ENCODE measurements at places on chromosomes 2 and 18.

- no peak for DNase-seq
Observed at GRCh38 chr2:191082321-191082720, 68.3 kb upstream of the STAT1 start.

- DNase-seq, result no peak
Observed at GRCh38 chr18:47604021-47604420, 326.4 kb downstream of the SMAD2 start.

DNA sequence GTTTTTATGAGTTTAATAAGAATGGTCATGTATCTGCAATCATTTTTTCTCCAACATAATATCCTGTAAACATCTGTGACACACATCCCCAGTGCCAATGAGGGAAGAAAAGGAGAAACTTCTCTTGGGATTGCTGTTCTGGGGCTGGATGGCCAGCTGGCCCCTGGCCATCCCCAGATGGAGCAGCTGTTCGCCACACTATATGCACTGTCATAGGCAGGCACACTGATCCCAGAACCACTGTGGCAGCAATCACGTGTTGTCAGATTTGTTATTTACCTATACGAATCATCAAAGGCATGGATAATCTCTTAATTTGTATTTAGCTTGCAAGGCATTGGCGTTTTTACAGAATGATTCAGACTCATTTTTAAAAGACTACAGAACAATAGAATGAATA, 167.6 kb upstream of the ACAA2 start:
- no peak for DNase-seq

GRCh38 chr2:81077396-81077795, 772.8 kb upstream of the LRRTM1 start:
- no peak for DNase-seq

- no peak for DNase-seq
Observed at GRCh38 chr2:150459281-150459680, 28.2 kb downstream of the RND3 start.

DNA sequence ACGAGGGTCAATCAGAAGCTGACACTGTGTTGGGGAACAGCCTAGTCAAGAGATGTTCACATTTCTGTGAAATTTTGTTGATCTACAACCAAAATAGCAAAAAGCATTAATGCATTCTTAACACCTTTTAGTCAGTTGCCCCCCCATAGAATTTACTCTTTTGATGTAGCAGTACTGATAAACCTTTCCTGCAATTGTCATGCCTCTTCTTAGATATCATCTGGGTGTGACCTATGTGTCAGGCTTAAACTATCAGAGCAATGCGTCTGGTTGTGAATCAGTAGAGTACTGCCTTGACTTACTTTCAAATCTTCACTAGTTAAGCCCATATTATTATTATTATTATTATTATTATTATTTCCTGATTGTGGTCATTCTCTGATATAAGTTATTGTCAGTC, 61.9 kb downstream of the GREB1L start:
- DNase-seq, result no peak

- DNase-seq, result no peak
Observed at GRCh38 chr2:235268535-235268934, 225.3 kb upstream of the AGAP1 start.

DNA sequence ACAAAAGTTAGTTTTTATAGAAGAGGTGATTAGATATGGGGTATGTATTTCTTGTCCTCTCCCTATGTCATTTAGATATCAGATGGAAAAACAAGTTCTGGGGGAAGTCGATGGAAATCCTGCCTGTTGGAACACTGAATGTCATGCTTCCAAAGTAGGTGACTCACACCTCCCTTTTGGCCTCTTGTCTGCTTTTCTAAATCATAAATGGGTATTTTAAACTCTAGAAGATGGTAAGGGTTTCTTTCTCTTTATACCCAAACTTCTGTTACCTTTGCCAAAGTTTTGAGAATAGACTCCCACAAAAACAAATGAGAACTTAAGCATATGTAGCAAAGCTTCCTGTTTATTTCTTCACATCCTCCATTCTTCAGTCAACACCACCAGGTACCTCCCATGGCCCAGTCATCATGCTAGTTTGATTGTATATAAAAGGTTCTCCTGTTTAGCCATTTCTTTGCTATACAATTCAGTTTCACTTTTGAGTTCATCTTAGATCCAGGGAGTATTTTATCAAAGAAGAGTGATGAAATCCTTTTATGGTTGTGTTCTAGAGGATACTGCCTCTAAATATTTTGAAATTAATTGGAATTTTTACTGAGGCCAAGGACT, 63.9 kb downstream of the PRKRA start:
- no peak for DNase-seq

DNA sequence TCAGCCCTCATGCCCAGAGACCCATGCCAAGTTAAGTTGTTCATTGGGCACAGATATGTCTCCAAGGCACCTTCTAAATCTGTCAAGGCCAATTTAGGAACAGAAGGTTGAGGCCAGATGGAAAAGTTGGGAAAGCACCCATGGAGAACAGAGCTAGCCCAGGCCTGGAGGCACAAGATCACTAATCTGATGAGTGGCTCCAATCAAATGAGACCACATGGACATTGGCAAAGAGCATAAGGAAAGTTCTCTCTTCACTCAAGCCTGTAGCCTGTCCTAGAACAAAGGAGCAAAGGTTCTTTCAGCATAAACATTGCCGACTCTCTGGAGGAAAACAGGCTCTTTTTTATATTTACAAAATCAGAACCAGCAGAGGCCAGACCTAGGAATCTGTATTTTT, 154.8 kb downstream of the RNF152 start:
- DNase-seq, result no peak

DNA sequence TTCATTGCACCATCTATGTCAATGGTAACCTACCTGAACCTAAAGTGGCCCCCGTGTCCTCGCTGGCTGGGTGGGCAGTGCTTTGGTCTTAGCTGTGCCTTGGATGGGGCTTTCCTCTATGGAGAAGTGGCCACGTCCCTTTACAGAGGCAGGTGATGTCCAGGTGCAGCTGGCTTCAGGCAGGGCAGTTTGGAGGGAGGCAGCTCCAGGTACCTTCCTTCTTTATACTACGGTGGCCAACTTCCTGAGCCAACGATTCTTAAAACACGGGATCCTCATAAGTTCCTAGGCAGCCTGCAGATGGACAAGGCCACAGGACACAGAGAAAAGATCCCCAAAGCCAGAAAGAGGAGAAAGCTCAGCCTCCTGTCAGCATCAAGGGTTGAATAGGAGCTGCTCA, 517.3 kb upstream of the HS6ST1 start:
- DNase-seq, result no peak

- no peak for DNase-seq
Observed at GRCh38 chr2:104848526-104848925, 5.4 kb upstream of the POU3F3 start.

- no peak for DNase-seq
Observed at GRCh38 chr2:207434899-207435465, 94.8 kb upstream of the CREB1 start.

DNA sequence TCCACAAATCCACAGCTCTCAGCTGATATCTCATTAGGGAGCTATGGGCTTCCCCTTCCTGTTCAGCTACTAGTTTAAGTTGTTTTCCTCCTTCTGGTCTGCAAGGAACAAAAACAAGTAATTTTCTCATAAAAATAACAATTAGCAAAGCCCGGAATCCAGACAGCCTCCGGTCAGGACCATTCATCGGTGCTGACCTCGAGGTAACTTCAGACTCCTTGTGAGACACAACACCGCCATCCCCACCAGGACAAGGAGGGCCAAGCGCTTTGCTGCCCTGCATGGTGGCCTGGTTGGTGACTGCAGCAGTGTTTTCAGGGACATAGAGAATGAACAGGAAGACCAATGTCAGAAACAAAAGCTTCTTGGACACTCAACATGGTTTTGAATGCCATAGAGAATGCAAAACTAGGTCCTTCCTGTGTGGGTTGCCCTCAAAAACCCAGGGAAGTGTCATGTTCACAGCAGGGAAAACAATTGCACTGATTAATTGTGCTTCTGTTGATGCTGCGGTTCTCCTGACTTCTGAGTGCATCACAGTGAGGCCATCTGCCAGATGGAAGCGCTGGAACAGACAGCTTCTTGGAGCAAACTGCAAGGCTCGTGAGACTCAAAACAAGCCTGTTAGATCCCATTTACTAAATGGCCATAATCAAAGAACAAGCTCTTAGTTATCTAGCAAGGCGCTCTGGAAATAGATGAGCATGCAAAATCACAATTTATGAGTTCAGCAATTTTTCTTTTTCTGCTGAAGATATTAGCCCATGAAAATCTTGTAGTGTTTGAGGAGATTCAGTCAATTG, 77.1 kb downstream of the HS1BP3 start:
- no peak for DNase-seq

DNA sequence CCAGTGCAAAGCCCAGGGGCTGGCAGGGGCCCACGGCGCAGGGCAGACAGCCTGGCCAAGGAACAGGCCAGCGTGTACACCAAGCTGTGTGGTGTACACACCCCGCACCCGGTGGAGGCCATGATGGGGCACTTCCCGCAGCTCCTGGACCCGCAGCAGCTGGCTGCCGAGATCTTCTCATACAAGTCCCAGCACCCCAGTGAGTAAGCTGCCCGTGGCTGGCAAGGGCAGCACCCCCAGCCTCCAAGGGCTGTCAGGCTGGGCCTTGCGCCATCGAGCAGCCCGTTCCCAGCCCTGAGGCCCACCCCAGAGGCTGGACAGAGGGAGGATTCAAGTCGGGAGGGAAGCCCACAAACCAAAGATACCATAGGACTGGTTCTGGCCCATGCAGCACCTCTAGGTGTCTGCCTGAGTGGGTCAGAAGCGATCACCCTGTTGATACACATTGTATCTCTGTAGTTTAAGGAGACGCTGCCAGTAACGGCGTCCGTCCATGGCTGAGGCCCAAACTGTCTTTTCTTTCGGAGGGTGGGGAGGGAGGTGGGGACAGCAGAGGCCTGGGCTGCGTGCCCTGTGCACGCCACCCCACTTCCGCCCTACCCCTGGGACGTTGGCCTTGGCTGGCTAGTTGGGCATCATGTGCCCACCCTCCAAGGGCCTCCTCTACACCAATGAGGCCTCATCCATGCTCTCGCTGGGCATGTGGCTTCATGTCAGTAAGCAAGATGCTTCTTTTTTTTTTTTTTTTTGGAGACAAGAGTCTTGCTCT, 16.8 kb upstream of the MTERF4 start:
- no peak for DNase-seq

- DNase-seq, result no peak
Observed at GRCh38 chr18:49859725-49860124, 46.4 kb upstream of the ACAA2 start.

DNA sequence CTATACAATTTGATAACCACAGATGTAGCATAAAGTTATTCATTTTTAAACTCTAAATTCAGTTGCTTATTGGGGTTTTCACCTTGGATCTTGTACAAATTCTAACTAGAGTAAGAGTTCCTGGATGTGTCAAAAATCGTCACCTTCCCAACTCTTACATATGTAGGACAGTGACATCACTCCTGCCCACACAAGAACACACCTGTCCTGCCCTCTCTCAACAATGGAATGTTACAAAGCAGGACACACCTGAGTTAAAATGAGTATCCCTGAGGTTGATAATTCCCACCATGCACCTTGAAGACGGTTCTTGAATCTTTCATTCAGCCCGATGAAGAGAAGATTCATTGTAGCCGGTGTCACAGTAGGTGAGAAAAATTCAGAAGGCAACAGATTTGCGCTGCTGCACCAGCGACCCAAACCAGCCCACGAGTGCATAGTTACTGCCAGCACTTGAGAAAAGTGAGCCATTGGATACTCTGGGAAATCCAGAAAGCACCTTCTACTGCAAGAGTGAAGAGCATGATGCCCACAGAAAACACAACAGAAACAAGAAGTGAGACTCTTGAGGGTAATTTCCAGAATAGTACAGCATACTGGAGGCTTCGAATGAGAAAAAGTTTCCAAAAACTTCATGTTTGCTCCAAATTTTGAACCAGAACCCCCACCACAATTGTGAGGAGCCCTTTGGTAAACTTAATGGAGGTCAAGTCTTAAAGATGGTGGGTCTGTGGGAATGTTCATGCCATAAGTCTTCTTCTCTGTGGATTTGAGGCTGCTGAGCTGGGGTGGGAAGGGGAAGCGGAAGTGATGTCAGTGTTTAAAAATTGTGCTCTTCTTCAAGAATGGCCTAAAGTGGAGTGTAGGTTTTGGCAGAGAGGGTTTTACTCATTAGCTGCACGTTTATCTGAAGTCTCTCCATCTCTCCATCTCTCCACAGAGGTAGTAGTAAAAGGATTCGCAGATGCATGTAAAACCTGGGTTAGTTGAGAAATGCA, 34.7 kb upstream of the ADAM23 start:
- no peak for DNase-seq

DNA sequence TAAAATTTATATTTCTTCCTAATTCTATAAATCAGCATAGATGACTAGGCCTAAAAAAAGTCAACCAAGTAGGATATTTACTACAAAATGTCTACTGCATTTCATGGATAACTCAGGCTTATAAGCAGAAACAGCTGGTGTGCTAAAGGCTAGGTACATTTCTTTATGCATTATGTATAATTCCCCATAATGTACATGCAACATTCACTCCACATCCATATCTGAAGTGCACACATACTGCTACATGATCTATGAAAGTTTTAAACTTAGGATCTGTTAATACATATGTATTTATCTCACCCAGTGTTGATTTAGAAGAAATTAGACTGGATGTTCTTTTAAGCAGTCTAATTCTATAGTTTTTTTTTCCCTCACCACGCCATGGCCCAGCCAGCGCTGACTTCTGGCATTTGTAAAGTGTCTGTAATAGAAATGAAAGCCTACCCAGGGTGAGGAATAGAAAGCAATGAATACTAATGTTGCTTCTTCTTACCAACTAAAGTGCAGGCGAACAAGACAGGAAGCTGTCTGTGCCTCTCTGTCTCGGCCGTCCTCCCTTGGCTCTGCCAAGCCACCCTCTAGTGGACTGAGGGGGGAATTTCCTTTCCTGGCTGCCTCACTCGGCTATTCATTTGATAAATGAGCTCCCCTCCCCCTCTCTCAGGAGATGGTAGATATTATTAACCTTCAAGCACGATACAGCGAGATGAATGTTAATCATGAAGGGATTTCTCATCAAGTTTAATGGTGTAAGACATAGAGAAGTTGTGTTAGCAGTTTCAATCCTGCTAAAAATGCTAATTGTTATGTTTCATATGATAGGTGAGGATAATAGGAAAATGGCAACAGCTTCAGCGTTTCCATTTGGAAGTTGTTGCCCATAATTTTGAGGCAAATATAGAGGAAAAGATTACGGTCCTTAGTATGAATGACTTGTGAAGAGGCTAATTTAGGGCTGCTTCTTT, 384.5 kb downstream of the MTX2 start:
- DNase-seq, result peak; percentile 6

DNA sequence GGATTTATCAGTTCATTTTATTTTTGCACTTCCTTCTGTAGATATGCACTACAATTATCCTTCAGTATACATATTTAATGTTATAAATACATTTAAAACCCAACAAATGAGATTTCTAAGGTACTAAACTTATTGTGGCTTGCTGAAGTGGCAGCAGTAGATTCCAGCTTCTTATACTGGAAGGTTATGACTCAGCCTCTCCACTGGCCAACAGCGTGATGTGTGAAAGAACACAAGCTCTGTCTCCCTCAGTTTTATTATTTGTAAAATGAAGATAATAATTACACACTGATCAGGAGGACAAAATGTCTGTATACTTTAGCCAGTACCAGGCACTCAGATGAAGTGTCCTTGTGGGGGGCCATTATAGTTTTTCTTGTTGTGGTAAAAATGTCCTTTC, 1147.1 kb downstream of the CNTNAP5 start:
- no peak for DNase-seq
